NCI-H2081 (cell line): ENCODE measurements at places on chromosomes 11 and 22.

DNA sequence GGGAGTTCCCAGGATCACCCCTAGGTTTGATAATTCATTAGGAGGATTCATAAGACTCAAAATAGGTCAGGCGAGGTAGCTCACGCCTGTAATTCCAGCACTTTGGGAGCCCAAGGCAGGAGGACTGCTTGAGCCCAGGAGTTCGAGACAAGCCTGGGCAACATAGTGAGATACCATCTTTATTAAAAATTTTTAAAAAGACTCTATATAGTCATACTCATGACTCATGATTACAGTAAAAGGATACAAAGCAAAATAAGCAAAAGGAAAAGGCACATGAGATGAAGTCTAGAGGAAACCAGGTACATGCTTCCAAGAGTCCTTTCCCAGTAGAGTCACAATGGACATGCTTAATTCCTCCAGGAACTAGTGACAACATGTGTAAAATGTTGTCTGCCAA, 13.9 kb upstream of the PTS start:
- no peak for DNase-seq

DNA sequence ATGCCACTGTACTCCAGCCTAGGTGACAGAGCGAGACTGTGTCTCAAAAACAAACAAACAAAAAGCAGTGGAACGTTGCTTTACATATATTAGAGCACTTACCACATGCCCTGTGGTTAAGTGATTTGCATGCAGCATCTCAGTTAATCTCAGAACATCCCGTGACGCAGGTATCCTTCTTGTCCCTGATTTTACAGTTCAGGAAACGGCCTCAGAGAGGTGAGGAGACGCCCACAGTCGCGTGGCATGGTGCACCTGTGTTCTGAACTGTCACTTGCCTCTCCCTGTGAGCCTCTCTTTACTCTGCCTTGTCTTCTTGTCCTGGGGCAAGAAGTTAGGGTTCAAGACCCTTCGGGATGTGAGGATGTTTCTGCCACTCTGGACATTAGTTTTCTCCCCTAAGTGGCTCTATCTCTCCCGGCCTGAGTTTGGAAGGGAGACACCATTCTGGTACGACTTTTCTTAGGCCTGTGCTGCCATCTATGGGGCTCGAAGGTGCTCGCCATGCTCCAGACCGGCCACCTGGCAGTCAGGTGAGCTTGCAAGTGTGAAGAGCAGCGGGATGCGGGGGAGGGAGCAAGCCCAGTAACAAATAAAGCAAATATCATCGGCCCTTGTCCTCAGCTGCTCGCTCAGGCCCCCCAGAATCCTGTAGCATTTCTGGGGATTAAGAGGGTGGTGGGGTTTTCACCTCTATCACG, 25.6 kb downstream of the YWHAH start:
- peak; percentile 70 for DNase-seq

DNA sequence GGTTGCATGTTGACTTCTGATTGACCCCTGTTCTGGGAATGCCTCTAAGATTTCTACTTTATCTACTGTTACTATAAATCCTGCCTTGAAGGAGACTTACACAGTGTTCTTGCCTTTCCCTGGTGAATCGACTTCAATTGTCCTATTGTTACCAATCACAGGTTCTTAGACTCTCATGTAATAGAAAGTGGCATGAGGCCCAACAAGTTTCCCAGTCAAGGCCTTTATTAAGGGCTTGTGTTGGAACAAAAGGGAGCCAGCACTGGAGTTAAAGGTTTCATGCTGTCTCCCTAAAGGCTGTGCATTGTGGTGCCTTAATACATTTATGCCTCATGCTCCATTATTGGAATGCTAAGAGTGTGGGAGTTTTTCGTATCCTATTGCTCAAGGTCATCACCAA, 23.3 kb downstream of the MS4A2 start:
- DNase-seq = no peak

DNA sequence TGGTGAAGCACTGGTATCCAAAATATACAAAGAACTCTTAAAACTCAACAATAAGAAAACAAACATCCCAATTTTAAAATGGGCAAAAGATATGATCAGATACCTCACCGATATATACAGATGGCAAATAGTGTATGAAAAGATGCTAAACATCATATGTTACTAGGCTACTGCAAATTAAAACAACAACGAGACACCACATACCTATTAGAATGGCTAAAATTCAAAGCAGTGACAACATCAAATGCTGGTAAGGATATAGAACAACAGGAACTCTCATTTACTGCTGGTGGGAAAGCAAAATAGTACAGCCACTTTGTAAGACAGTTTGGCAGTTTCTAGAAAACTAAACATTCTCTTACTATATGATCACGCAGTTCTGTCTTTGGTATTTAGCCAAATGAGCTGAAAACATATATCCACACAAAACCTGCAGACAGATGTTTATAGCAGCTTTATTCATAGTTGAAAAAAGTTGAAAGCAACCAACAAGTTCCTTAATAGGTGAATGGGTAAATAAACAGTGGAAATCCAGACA, 38.5 kb downstream of the SIK3 start:
- no peak for DNase-seq

DNA sequence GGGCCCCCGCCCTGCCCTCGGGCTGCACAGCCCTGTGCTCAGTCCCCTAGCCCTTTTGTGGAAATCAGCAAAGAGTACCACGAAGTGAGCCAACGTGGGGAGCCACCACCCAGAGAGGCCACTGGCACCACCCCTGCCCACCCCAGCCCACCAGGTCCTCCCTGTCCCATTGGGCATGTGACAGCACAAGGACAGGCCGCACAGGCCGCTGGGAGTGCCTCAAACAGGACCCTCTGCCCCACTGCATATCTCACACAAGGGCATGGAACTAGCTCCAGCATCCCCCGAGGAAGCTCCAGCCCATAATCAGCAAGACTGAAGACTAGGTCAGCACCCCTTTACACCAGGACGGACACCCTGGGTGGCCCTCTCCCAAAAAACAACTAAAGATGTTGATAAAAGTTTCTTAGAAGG, 29.7 kb downstream of the GNB1L start:
- DNase-seq = no peak

DNA sequence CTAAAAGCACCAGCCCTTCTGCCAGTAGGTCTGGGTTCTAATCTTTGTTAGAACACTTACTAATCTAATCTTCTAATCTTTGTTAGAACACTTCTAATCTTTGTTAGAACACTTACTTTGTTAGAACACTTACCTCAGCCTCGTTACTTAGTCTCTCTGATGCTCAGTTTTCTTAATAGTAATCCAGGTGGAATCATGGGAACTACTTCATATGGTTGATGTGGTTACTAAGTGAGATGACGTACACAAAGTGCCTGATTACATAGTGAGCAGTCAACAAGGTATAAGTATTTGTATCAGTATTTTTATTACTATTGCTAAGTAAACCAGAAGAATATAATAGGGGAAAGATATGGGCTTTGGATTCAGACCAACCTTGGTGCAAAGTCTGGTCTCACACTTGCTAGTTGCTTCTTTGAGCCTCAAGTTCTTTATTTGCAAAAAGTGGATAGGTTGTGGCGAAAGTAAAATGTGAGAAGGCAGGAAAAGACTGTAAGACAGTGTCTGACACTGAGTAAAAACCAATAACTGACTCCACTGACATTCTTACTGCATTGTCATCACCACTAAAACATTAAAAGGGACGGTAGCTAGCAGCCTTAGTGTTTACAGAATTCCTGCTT, 83.7 kb downstream of the TRAF6 start:
- no peak for DNase-seq

GRCh38 chr11:106276859-106277436, 199.5 kb downstream of the AASDHPPT start:
- DNase-seq = no peak

DNA sequence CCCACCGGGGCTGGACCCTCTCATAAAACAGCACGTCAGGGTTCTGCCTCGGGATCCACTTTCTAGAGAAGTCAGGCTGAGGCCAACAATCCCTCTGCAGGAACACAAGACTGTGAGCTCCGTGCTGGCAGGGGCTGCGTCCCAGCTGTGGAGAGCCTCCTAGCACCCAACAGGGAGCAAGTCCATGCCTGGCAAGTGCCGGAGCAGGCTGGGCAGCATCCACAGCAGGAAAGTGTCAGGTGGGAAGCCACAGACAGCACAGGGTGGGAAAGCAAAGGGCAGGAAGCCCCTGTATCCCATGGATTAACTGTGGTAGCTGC, 682.3 kb downstream of the TBC1D22A start:
- DNase-seq = no peak

GRCh38 chr22:29524442-29525191, 28.9 kb downstream of the THOC5 start:
- peak; percentile 1 for DNase-seq
